ENCODE measurements at places on chromosomes 6 and 20. TPM values are rescaled to one million over a fixed set of nuclear protein-coding genes. Genes with fewer than 3 reads are reported as not detected.
A peak's percentile ranks its signal among the peaks of the same experiment; 100 is the strongest.

GRCh38 chr6:149933036-149933435 lies 8.8 kb upstream of the ULBP2 start:
- no peak for DNase-seq

- no peak for DNase-seq
These were observed 1.9 kb downstream of the RRBP1 start for GRCh38 chr20:17679941-17680835.

DNA sequence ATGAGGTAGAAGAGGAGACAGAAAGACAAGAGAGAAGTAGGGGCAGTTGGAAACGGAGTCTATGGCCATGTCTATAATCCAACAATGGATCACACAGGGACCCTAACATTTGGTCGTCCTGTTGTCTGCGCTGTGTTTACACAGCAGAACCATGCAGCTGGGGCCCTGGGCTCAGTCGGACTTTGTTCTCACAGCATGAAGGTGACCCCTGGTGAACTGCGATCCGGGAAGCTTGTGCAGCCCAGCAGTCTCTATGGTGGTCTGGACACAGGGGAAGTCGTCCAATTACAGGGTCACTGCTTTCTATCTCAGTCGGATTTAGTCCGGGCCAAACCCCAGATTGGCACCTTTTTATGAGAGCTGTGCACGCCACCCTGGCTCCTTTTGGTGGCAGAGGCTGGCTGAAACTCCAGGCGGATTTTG lies 153.6 kb downstream of the FOXA2 start:
- DNase-seq: no peak

- peak; percentile 47 for DNase-seq
These were observed 141.7 kb downstream of the BACH2 start for GRCh38 chr6:90154755-90155470.

The GSTA3 gene
- total RNA-seq: not detected

The GPLD1 gene
- under 0.01 TPM for total RNA-seq

All from lung microvascular endothelial cell (primary cell).